ACHN (cell line): ENCODE measurements at places on chromosomes 2 and 18.
A peak's percentile ranks its signal among the peaks of the same experiment; 100 is the strongest.

GRCh38 chr18:61825386-61825785 lies 67.4 kb downstream of the RNF152 start:
- no peak for DNase-seq

DNA sequence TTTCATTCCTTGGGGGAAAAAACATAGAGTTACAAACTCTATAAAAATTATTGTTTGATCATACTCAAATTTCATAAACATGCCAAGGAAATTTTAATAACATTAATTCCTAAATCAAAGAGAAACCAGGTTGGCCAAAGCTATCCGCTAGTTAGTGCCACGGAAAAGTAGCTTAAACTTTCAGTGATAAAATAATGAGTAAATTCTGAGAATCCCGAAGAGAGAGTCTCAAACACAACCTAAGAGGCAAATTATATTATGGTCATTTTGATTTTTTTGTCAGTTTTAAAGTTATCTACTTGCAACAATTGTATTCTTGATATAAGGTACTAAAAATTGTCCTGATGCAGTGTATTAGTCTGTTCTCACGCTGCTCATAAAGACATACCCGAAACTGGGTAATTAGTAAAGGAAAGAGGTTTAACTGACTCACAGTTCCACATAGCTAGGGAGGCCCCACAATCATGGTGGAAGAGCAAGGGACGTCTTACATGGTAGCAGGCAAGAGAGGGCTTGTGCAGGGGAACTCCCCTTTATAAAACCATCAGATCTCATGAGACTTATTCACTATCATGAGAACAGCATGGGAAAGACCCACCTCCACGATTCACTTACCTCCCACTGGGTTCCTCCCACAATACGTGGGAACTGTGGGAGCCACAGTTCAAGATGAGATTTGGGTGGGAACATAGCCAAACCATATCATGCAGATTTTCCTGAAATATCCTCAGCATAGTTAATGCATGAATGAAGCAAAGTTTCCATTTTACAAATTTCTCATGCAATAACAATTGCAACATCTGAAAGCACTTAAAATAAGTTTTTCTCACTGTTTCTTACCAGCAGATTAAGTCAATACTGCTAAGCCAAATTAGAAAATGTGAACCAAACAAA lies 205.9 kb upstream of the STK17B start:
- no peak for DNase-seq

DNA sequence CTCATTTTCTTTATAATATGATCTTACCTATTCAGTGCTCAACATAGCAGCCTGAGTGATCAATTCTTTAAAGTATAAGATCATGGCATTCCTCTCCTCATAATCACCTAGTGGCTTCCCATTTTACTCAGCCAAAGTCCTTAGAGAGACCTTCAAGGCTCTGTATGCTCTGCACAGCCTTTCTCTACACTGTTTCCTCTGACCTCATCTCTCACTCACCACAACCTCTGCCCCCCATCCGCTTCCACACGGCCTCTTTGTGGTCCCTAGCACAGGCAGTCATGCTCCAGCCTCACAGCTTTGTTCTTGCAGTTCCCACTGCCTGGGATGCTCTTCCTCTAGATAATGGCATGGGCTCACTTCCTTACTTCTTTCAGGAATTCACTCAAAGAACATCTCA lies 109.2 kb downstream of the HIBCH start:
- DNase-seq: no peak

GRCh38 chr2:73307720-73308119 lies 14.4 kb upstream of the EGR4 start:
- no peak for DNase-seq

GRCh38 chr2:222998459-222998858 lies 53.5 kb upstream of the KCNE4 start:
- no peak for DNase-seq

DNA sequence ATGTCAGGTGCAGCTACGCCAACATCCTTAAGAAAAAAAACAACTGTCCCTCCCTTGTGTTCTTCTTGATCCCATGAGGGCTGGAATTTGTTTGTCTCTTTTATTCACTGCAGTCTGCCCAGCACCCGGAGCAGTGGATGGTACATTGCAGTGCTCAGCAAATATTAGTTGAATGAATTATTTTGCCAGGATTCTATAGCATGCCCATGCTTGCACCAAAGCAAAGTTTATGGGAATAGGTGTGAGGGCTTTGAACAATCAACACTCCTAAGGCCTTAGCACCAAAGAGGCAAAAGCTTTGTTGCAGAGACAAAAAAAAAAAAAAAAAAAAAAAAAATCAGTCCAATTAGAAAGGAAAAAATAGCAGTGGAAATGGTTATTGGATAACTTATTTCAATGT lies 28.7 kb upstream of the DCC start:
- no peak for DNase-seq

DNA sequence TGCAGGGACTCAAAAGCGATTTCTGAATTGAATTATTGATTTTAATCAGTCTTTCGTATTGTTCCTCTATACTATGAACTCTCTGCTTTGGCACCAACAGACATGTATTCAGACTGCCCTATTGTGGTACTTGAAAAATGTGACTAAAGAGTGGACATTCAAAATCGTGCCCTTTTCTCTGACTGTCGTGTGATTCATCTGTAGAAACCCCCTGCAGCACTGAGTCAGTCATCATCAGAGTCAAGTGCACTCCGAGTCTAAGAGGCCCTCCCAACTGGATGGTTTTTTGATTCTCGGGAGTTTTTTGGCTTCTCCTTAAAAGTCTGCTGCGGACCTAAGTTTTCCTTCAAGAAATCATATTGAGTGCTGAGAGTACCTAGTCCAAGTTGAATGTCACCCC lies 96.4 kb upstream of the FOSL2 start:
- DNase-seq: peak; percentile 60

DNA sequence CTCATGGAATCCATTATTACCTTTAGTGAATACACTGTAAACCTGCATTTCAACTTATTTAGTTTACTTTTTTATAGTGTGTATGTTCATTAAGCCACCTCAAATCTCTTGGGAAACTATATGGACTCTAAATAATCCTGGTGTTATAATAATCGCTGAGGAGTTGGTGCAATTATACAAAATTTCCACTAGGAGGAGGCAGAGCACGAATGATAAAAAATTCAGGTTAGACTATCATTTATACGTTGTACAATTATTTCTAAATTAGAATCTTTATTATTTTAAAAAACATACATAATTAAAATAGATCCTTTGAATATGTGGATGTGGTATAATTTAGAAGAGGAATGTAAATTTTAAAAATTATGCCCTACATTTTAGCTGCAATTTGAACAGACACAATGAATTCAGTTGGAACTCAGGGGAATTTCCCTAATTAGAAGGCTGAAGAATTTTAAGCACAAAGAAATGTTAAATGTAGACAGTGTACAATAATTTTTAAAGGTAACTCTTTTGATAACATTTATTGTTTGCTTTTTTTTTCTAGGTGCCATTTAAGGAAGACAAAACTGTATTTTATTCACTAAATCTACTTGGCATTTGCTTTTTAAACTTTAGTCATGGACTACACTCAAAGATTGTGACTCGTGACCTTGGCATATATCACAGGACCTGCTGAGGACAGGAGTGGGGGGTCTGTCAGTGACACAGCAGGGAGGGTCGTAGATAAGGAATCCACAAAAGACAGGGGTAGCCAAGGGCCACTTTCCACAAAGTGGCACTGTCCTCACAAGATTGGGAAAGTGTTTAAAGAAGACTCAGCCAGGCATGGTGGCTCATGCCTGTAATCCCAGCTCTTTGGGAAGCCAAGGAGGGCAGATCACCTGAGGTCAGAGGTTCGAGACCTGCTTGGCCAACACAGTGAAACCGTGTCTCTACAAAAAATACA lies 45.5 kb downstream of the RAB12 start:
- peak; percentile 39 for DNase-seq

GRCh38 chr2:212245880-212246279 lies 292.7 kb downstream of the ERBB4 start:
- DNase-seq: no peak

DNA sequence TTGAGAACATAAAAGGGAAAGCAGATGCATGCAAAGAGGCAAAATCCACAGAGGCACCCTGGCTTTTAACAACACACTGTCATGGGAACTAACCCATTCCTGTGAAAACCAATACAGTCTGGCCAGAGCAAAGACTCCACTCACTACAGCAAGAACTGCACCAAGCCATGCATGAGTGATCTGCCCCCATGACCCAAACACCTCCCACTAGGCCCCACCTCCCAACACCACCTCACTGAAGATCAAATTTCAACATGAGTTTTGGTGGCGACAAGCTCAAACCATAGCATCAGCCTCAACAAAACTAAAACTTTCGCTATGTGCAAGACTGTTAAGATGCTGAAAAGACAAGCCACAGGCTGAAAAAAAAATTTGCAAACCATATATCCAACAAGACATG lies 162.8 kb downstream of the SMAD2 start:
- DNase-seq: no peak

GRCh38 chr2:12396699-12397098 lies 320.0 kb upstream of the TRIB2 start:
- no peak for DNase-seq

GRCh38 chr2:216677439-216678097 lies 17.8 kb downstream of the IGFBP5 start:
- DNase-seq: no peak

GRCh38 chr2:88059979-88060906 lies 4.7 kb upstream of the KRCC1 start:
- DNase-seq: peak; percentile 61

DNA sequence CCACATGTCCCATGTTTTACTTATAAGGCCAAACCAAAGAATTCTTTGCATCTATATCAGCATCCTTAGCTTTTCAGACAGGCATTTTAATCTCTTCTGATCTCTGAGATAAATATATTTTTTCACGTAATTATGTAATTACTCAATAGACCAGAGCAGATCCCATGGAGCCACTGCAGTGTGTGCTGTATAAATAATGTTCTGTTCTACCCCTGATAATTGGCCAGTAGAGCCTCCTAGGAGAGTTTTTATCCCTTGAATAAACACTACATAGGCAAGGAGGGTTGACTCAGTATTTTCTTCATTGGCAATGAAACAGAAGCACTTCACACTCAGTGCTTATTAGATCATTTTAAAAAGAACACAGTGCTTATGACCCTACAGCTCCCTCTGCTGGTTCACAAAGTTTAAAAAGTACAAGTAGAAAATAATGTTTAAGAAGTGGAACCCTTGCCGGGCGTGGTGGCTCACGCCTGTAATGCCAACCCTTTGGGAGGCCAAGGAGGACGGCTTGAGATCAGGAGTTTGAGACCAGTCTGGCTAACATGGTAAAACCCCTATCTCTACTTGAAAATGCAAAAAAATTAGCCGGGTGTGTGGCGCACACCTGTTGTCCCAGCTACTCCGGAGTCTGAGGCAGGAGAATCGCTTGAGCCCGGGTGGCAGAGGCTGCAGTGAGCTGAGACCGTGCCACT lies 91.9 kb downstream of the PPP1R1C start:
- peak; percentile 83 for DNase-seq

DNA sequence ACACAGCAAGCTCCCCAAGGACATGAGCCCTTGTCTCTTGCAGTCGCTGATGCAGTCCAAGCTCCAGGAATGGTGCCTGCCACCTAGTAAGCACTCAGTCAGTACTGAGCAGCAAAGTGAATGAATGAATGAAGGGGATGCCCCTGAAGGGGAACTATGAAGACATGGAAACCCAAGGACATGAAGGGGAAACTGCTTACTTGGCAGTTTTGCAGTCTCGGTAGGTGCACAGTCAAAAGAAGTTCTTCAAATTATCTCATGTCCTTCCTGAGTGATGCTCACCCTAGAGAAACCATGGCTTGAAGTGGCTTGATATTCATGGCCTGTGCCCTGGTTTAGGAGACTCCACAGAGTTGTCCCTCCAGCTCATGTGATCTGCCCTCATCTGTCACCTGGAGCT lies 102.1 kb upstream of the DLX2 start:
- no peak for DNase-seq

GRCh38 chr2:59585655-59586054 lies 967.8 kb downstream of the BCL11A start:
- DNase-seq: no peak

DNA sequence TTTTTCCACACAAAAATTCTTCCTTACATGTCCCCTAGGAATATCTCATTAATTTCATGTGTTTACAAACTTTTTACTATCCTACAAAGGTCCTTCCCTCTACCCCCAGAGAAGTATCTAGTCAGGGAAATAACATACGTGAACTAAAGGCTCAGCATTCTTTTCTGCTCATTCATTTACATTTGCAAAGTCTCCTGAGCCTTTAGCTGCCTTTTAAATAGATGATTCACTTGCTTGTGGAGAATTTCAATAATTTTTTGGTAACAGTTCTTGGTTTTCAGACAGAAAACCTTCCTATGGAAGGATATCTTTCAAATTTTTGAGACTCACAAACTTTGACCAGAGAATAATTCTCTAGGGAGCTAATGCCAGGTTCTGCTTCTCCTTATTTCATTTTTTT lies 81.5 kb upstream of the RMDN2 start:
- no peak for DNase-seq

DNA sequence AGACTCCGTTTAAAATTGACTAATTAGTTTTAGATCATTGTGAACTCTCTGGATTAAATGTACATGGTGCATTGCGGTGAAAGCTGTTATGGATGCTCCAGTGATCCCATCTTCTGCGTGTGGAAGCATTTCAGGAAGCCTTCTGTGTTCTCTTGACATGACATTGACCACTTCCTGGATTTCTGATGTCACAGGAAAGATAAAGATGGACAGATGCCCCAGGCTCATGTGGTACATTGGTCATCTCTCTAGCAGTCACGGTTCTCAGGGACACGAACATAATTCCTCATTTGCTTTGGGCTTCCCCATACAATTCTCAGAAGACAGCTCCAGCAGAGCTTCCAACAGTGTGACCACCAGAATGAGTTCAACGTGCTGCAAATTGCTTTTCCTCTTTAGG lies 26.9 kb downstream of the AGAP1 start:
- no peak for DNase-seq

GRCh38 chr2:88077080-88077479 lies 9.5 kb downstream of the SMYD1 start:
- DNase-seq: no peak

- no peak for DNase-seq
Observed at GRCh38 chr2:163768881-163769695, 33.3 kb upstream of the FIGN start.

DNA sequence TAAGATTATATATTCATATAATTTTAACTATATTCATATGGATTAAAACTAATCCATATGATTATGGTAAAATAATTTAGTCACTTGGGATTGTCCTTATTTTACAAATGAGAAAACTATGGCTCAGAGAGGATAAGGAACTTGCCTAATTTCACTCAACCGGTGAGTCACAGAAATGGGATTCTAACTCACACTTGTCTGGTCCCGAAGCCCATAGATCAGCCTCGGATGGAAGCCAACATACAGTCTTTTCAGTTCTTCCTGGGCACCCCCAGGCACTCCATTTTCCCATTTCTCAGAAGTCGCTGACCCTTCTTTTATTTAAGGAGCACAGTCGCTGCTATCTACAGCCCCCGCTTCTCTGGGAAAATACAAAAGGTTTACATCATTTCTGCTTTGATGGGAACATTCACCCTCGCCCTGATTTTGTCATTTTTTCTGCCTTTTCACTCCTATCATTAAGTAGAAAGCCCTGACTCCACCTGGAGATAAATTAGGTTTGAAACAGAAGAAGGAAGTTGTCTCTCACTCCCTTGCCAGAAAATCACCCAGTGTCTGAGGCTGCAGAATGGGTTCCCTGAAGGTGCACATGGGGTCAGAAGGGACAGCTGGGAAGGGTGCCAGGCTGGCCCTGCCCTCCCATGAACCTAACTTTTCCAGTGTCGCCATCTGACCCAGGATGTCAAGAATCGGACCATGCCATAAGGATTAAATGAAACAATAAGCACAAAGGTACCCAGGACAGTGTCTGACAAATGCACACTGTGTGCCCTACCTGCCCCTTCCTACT lies 36.6 kb downstream of the CYP1B1 start:
- DNase-seq: peak; percentile 31

GRCh38 chr2:8572712-8573233 lies 109.1 kb upstream of the ID2 start:
- no peak for DNase-seq
